Activated CD4-positive, alpha-beta T cell treated with anti-CD3 and anti-CD28 coated beads, Interleukin-2, amount 10 ng/mL, durations not matched to agents 7 days and 5 days (primary cell): ENCODE measurements at places on chromosomes 2 and 18. TPM values are rescaled to one million over a fixed set of nuclear protein-coding genes. Genes with fewer than 3 reads are reported as not detected.

IL36A gene
- total RNA-seq: not detected

C2orf78 gene
- total RNA-seq: not detected

HES6 gene
- total RNA-seq: 1.8 TPM

CTNNA2 gene
- not detected for total RNA-seq

GRCh38 chr2:119383410-119384140 is 16.8 kb downstream of the DBI start:
- DNase-seq: no peak
- H3K27ac ChIP-seq: no peak overlapping the region
- H3K4me3 ChIP-seq: no peak overlapping the region
- peaks cover 25% of the 10 kb centered on the region for H3K27me3 ChIP-seq

DNA sequence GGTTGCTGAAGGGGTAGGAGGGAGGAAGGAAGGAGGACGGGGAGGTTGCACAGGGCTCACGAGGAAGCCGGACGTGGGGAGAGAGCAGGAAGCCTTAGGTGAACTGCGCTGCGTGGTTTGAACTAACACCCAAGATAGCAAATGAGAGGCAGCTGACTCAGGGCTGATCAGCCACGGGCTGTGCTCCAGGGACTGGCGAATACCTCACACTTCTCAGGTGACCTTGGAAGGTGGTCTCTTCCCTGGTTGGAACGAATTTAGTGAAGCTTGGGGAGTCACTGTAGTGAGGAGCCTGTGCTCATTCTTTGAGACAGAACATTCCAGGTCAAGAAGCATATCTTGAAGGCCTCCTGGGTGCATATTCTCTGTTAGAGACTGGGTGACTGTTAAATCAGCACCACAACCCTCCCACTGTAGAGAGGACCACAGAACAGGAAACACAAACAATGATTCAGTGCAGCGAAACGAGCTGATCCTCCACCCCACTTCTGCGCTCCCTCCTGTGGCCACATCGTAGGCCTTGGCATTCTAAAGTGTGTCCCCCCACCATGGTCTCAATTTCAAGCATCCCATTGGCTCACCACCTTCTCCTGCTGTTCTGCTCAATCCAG is 33.8 kb downstream of the TOGARAM2 start:
- H3K4me3 ChIP-seq: peak overlapping the region; percentile 79
- H3K36me3 ChIP-seq: peaks cover 6% of the 10 kb centered on the region
- H3K27me3 ChIP-seq: no peaks in the 10 kb centered on the region
- peaks cover 72% of the 10 kb centered on the region for H3K4me1 ChIP-seq

DNA sequence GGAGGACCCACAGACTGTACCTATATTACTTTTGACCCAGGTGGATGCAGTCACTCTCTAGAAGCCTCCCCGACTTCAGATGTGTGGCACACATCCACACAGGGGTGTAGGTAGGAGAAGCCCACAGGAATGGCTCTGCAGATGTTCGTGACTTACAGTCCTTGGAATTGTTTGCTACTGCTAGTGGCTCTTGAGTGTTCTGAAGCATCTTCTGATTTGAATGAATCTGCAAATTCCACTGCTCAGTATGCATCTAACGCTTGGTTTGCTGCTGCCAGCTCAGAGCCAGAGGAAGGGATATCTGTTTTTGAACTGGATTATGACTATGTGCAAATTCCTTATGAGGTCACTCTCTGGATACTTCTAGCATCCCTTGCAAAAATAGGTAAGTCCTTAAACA is 605 bp downstream of the SLC9A4 start:
- H3K27me3 ChIP-seq: peaks cover 34% of the 10 kb centered on the region
- H3K4me1 ChIP-seq: no peaks in the 10 kb centered on the region
- no peak overlapping the region for H3K27ac ChIP-seq
- DNase-seq: no peak
- H3K4me3 ChIP-seq: no peak overlapping the region

GRCh38 chr2:142745691-142746090 is 131.8 kb upstream of the KYNU start:
- no peak overlapping the region for H3K27ac ChIP-seq
- no peaks in the 10 kb centered on the region for H3K27me3 ChIP-seq
- DNase-seq: no peak
- H3K36me3 ChIP-seq: no peaks in the 10 kb centered on the region
- H3K4me3 ChIP-seq: no peak overlapping the region
- no peaks in the 10 kb centered on the region for H3K4me1 ChIP-seq

DNA sequence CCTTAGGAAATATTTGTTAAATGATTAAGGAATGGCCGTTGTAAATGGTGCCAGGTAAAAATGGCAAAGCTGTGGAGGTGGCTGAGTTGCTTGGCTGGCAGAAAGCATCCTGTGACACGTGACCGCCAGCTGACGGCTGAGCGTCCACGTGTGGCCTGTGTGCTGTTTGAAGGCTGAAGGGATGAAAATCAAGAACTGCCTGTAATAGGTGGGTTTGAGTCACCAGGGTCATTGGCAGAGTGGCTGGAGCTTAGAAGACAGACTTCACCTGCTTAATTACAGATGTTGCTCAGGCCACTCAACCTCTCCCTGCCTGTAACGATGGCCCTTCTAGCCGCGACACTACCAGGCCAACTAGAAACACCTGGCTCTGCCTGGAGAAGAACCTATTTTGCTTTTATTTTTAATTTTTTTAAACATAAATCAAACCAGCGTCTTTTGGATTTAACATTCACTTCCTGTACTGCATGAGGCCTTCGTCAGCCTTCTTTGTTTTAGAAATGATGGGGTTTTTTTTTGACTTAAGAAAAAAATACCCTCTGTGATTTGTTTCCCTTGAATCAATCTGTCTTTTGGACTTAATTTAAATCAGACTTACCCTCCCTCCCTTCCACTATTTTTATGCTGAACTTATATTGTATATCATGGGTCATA is 206.5 kb downstream of the PRKCE start:
- no peak overlapping the region for H3K27ac ChIP-seq
- no peaks in the 10 kb centered on the region for H3K27me3 ChIP-seq
- H3K36me3 ChIP-seq: peaks cover 2% of the 10 kb centered on the region
- no peak overlapping the region for H3K4me3 ChIP-seq
- H3K4me1 ChIP-seq: peaks cover 48% of the 10 kb centered on the region

GRCh38 chr2:16223161-16223840 is 283.0 kb downstream of the MYCN start:
- no peak overlapping the region for H3K4me3 ChIP-seq
- H3K36me3 ChIP-seq: no peaks in the 10 kb centered on the region
- no peaks in the 10 kb centered on the region for H3K4me1 ChIP-seq
- no peaks in the 10 kb centered on the region for H3K27me3 ChIP-seq
